ENCODE measurements at places on chromosomes 3 and 15.

GRCh38 chr15:86125775-86126174 is 46.1 kb downstream of the AGBL1 start:
- H3K36me3 ChIP-seq: no peaks in the 10 kb centered on the region
- peaks cover 25% of the 10 kb centered on the region for H3K27me3 ChIP-seq
- no peak overlapping the region for H3K27ac ChIP-seq
- no peak overlapping the region for H3K4me3 ChIP-seq

DNA sequence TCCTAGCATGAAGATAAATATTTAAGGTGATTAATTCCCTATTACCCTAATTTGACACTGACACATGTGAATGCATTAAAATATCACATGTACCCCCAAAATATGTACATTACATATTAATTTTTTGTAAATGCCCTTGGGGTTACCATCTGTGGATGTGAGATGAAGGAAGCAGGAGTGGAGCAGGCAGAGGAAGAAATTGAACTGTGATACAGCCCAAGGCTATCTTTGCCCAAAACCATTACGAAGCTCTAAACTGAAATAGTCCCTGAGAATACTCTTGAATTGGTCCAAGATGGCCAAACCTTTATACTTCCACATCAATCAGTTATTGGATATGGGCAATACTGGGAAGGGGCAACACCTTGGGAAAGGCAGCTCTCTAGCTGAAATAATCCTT is 105.0 kb downstream of the CLASP2 start:
- H3K27ac ChIP-seq: no peak overlapping the region
- H3K4me1 ChIP-seq: no peaks in the 10 kb centered on the region
- no peak for ATAC-seq
- H3K4me3 ChIP-seq: no peak overlapping the region
- peaks cover 49% of the 10 kb centered on the region for H3K36me3 ChIP-seq
- H3K27me3 ChIP-seq: no peaks in the 10 kb centered on the region

GRCh38 chr15:27764339-27764738 is 334.8 kb downstream of the OCA2 start:
- no peaks in the 10 kb centered on the region for H3K4me1 ChIP-seq
- no peaks in the 10 kb centered on the region for H3K36me3 ChIP-seq
- no peak overlapping the region for H3K4me3 ChIP-seq
- H3K27me3 ChIP-seq: no peaks in the 10 kb centered on the region
- no peak overlapping the region for H3K27ac ChIP-seq

DNA sequence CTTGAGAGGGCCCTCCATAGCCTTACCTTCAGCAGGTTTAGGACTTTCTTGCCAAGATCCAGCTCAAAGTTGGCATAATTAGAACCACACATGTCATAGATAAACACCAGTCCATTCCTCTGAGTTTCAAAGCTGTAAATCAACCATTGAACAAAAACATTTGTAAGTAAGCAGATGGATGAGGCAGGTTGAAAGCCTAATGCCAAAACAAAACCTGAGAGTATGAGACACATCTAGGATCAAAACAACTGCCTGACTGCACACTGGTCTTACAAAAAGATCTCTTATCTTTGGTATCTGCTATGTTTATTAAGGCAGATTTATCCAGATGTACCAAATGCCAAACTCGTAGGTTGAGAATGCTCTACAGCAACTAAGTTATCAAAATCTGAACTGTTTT is 61.9 kb downstream of the PTPN9 start:
- ATAC-seq: no peak
- peaks cover 82% of the 10 kb centered on the region for H3K36me3 ChIP-seq
- no peak overlapping the region for H3K4me3 ChIP-seq
- H3K27me3 ChIP-seq: no peaks in the 10 kb centered on the region
- no peaks in the 10 kb centered on the region for H3K4me1 ChIP-seq

- ATAC-seq: no peak
- H3K27me3 ChIP-seq: no peaks in the 10 kb centered on the region
- no peaks in the 10 kb centered on the region for H3K36me3 ChIP-seq
- H3K4me3 ChIP-seq: no peak overlapping the region
- no peak overlapping the region for H3K27ac ChIP-seq
These were observed 164.7 kb downstream of the CTNNB1 start for GRCh38 chr3:41363830-41364523.

DNA sequence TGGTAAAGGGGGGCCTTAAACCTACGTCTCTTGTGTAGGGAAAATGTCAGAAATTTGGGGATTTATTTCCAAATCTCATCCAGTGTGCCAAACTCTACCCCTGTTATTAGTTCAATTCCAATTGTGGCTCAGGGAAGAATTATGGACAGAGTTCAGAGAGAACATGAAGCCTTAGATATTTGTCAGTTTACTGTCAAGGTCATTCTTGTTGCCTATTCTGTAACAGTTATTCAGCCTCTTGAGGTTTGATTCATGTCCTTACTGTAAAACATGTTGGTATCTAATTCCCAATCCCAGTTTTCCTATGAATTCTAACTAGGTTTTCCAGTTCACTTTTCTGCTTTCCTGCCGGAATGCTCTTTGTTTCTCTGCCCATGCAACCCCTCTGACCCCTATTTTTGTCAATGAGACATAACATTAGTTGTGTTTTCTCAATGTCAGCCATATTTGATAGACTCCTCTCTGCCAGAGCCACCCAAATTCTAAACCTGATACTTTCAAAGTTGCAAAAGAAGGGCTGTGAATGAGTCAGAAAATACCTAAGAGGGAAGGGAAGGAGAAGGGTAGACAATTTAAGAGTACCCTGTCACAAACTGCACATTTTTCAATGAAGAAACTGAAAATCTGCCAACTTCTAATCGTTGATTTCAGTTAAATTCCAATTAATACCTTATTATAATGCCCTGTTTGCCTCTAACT is 52.4 kb downstream of the ATOSA start:
- H3K27ac ChIP-seq: no peak overlapping the region
- peaks cover 69% of the 10 kb centered on the region for H3K36me3 ChIP-seq
- no peaks in the 10 kb centered on the region for H3K27me3 ChIP-seq
- no peak overlapping the region for H3K4me3 ChIP-seq

DNA sequence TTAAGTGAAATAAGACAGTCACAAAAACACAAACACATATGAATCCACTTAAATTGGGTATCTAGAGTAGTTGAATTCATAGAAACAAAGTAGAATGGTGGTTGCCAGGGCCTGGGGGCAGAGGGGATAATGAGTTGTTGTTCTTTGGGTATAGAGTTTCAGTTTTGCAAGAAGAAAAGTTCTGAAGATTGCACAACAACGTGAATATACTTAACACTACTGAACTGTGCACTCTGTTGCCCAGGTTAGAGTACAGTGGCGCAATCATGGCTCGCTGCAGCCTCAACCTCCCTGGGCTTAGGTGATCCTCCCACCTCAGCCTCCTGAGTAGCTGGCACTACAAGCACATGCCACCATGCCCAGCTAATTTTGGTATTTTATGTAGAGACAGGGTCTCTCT is 14.9 kb downstream of the GRAMD2A start:
- H3K27me3 ChIP-seq: peaks cover 30% of the 10 kb centered on the region
- no peaks in the 10 kb centered on the region for H3K36me3 ChIP-seq
- H3K4me3 ChIP-seq: no peak overlapping the region
- H3K27ac ChIP-seq: no peak overlapping the region

DNA sequence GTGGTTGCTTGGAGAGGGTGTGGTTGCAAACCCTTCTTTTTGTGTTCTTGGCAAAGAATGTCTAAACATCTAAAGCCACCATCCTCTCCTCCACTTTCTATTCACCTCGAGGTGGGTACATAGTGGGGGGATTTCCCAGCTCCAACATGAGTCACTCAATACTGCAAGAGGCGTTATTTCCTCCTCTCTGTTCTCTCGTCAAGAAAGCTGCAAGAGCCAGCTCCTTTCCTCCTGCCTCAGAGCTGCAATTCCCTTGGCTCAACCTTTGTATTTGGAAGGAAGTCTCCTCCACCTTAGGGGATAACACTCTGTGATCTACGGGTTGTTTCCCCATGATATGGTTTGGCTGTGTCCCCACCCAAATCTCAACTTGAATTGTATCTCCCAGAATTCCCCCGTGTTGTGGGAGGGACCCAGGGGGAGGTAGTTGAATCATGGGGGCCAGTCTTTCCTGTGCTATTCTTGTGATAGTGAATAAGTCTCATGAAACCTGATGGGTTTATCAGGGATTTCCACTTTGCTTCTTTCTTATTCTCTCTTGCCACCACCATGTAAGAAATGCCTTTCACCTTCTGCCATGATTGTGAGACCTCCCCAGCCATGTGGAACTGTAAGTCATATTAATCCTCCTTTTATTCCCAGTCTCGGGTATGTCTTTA is 138.4 kb downstream of the PLCL2 start:
- peaks cover 37% of the 10 kb centered on the region for H3K4me1 ChIP-seq
- H3K27me3 ChIP-seq: no peaks in the 10 kb centered on the region
- peak overlapping the region; percentile 32 for H3K27ac ChIP-seq
- peak overlapping the region; percentile 47 for H3K4me3 ChIP-seq

DNA sequence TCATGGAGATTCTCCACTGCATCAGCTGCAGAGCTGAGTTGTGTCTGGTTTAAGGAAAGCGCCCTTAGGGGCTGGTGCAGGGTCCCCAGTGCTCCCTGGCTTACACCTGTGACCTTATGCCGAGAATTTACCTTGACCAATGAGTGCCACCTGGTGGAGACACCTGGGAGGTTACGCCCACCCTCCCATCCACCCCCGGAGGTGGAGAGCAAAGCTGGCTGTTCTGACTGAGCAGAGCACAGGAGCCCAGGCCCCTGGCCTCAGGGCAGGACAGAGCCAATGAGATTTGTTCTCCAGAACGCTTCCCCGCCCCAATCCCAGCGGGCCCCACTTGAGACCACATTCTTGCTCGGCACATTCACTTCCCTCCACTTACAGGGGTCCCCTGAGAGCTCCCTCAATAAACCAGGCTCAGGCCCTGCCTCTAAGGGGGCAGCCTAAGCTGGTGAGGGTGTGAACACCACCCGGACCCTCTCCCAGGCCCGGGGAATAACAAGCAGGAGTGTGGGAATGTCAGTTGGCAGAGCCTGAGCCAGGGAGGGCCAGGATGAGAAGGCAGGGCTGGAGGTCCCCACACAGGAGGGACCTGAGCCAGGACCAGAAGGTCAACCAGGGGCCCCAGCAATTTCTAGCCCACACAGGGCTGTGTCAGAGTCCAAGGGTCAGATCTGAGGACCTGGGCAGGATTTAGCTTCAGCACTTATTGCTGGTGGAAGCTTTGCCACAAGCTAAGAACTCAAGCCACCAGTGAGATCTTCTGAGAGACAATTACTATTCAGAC is 117.1 kb downstream of the TPRA1 start:
- peaks cover 22% of the 10 kb centered on the region for H3K27me3 ChIP-seq
- no peaks in the 10 kb centered on the region for H3K4me1 ChIP-seq
- ATAC-seq: no peak
- no peak overlapping the region for H3K4me3 ChIP-seq
- no peaks in the 10 kb centered on the region for H3K36me3 ChIP-seq

DNA sequence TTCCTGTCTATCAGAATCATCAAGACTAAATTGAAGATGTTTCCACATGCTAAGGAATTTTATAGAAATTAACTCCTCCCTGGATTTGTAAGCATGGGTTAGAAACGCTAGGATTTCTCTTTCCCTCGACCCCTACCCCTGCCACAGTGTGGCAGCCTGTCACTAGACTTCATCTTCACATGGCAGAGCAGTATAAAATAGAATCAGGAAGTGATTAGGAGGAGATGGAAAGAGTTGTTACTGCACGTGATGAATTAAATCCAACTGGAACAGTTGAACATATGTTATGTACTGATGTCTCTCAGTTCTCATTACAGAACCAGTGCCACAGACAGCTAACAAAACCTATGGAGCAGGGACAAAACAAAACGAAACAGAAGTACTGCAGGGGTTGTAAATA is 130.0 kb upstream of the BNIP2 start:
- peaks cover 17% of the 10 kb centered on the region for H3K4me1 ChIP-seq
- no peaks in the 10 kb centered on the region for H3K36me3 ChIP-seq
- no peak for ATAC-seq
- H3K4me3 ChIP-seq: no peak overlapping the region
- H3K27me3 ChIP-seq: peaks cover 14% of the 10 kb centered on the region
- no peak overlapping the region for H3K27ac ChIP-seq

GRCh38 chr3:64773137-64773536 is 85.3 kb upstream of the ADAMTS9 start:
- H3K4me3 ChIP-seq: no peak overlapping the region
- H3K36me3 ChIP-seq: no peaks in the 10 kb centered on the region
- no peaks in the 10 kb centered on the region for H3K4me1 ChIP-seq

DNA sequence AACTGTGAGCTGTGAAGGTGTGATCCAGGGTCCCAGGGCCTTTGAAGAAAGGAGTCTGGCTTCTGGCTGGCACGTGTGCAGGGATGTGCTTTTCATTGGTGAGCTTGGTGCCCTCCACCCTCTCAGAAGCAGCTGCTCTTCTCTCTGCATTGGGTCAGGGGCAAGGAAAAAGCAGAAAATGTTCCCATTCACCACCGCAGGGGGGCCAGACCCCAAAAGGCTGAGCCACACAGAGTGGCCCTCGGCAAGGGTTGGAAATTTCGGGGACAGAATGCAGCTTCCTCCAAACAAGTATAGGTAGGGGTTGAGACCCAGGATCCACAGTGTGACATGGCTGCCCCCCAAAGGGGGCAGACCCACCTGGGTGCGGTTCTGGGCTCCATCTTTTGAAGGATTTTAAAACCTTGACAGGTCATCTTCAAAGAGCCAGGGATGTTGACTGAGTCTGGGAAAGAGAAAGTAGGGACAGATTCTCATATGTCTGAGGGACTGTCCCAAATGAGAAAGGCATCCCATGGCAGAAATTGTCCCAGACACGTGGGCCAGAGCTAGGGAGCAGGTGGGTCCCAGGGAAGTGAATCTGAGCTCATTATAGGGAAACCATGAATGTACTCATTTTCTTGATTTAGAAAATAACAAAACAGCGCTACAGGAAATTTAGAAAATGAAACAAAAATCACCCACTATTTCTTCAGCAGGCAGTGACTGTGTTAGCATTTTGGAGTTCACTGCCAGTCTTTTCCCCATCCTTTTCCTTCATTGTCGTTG is 2.7 kb downstream of the CSK start:
- peaks cover 42% of the 10 kb centered on the region for H3K4me1 ChIP-seq
- H3K36me3 ChIP-seq: peaks cover 76% of the 10 kb centered on the region
- ATAC-seq: no peak
- H3K4me3 ChIP-seq: peak overlapping the region; percentile 84
- peak overlapping the region; percentile 89 for H3K27ac ChIP-seq
- H3K27me3 ChIP-seq: no peaks in the 10 kb centered on the region

GRCh38 chr15:58573270-58573669 is 141.5 kb downstream of the LIPC start:
- peaks cover 11% of the 10 kb centered on the region for H3K4me1 ChIP-seq
- H3K27me3 ChIP-seq: no peaks in the 10 kb centered on the region
- no peak for ATAC-seq
- H3K36me3 ChIP-seq: no peaks in the 10 kb centered on the region

DNA sequence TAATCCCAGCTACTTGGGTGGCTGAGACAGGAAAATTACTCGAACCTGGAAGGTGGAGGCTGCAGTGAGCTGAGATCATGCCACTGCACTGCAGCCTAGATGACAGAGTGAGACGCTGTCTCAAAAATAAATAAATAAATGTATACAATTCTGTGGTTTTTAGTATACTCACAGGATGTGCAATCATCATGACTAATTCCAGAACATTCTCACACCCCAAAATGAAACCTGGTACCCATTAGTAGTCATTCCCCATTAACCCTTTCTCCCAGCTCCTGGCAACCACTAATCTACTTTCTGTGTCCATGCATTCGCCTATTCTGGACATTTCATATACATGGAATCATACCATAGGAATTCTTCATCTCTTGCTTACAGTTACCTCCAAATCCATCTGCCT is 44.5 kb downstream of the LRRFIP2 start:
- peak overlapping the region; percentile 47 for H3K27ac ChIP-seq
- H3K36me3 ChIP-seq: peaks cover 32% of the 10 kb centered on the region

- no peak overlapping the region for H3K4me3 ChIP-seq
- no peak for ATAC-seq
- no peaks in the 10 kb centered on the region for H3K36me3 ChIP-seq
- peaks cover 3% of the 10 kb centered on the region for H3K4me1 ChIP-seq
These were observed 150.5 kb downstream of the RSRC1 start for GRCh38 chr3:158260392-158260791.
